ENCODE measurements at places on chromosomes 13 and 19.

DNA sequence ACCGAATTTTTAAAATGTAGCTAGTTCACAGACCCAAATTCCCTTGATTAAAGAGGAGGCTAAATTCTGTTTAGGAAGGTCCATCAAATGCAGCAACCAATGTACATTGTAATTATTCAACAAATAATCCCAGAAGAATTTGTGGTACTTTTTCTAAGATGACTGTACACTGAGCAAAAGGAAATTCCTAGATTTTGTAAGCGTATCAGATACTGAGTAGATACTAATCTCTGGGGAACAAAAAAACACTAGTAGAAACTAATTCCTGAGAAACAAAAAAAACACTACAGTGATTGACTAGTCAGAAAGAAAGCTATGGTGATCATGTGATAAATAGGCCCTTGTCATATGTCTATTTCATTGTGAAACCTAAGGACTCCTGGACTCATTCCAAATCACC lies 246.1 kb downstream of the PCDH17 start:
- no peak for DNase-seq

DNA sequence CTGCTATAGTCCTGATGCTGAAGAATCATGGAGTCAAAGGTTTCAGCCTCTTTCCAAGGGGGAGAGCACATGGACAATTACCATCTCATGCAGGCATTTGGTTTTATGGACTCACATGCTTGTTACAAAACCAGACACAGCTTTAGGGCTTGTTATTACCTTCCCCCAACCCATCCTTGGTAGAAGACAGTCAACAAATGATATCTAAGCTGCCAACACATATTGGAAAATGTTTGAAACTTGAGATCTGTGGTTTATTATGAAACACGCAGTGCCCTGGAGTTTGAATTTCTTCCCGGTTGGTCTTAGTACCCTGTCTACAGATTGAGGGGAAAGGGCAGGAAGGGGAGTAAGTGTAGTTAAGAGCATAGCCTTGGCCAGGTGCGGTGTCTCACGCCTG lies 12.5 kb upstream of the CYP2A6 start:
- DNase-seq = no peak

- no peak for DNase-seq
Measured at GRCh38 chr19:13240312-13241022, 90.3 kb downstream of the IER2 start.

- DNase-seq = no peak
Measured at GRCh38 chr19:19372656-19373416, 32.6 kb upstream of the GATAD2A start.

DNA sequence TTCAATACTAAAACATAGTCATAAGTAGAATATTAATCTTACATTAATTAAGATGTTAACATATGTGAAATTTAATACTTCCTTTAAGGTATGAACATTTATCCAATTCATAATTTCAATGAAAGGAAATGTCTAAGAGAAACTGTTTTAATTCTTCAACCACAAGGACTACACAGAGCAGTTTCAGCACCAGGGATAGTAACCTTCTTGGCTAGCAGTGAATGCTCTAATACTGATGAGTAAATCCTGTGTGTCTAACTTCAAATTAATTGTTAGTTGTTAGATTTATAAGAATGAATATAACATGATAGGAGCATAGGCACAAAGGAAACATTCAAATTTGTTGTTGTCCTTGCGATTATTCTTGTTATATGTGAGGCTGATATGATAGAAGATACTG lies 15.6 kb upstream of the NBEA start:
- peak; percentile 15 for DNase-seq
